ENCODE measurements at places on chromosomes 13 and 19. TPM values are rescaled to one million over a fixed set of nuclear protein-coding genes. Genes with fewer than 3 reads are reported as not detected.

ATP4B gene
- not detected for total RNA-seq

PRODH2 gene
- total RNA-seq = not detected

DNA sequence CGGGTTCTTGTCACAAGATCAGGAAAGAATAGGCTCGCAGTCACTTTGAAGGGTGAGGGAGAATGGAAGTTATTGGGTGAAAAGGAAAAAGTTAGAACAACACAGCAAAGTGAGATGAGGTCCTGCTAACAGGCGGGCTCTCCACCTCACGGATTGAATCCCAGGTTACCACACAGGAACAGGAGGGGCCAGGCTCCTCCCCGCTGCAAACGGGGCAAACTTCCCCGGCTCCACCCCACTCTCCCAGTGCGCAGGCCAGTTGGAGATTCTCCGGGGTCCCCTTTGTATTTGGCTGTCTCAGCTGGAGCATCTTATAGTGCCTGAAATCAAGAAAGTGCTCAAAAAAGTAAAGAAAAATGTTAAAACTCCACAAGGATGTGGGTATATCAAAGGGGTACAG lies 78.3 kb upstream of the IPO5 start:
- H3K36me3 ChIP-seq = no peaks in the 10 kb centered on the region
- H3K27me3 ChIP-seq = no peaks in the 10 kb centered on the region
- H3K4me1 ChIP-seq = no peaks in the 10 kb centered on the region
- no peak for DNase-seq
- no peak overlapping the region for H3K4me3 ChIP-seq

DNA sequence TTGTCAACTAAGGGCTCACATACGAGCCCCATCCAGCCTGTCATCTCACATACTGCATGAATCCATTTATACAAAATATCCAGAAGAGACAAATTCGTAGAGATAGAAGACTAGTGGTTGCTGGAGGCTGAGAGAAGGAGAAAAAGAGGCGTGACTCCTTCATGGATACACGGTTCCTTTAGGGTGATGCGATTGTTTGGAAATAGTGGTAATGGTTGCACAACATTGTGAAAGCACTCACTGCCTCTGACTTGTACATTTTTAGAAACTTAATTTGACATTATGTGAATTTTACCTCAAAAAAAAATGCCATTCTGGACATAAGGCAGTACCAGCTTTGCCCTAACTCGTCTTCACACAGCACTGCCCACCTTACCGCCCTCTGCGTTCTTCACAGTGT lies 27.3 kb downstream of the IGFL1 start:
- H3K4me3 ChIP-seq = no peak overlapping the region
- no peak overlapping the region for H3K27ac ChIP-seq
- no peaks in the 10 kb centered on the region for H3K27me3 ChIP-seq
- no peaks in the 10 kb centered on the region for H3K4me1 ChIP-seq
- no peak for DNase-seq

All from GM12878 (cell line).